HCT116 (cell line): ENCODE measurements at places on chromosomes 7 and 10. TPM values are rescaled to one million over a fixed set of nuclear protein-coding genes. Genes with fewer than 3 reads are reported as not detected.

The COX15 gene
- 79.6 TPM for total RNA-seq

The CLDN15 gene
- total RNA-seq, result 16.9 TPM

The TFEC gene
- 0.12 TPM for total RNA-seq

The SORBS1 gene
- 3.4 TPM for total RNA-seq

The SLC16A12 gene
- not detected for total RNA-seq

The LMBR1 gene
- total RNA-seq, result 84.0 TPM

The ZSWIM8 gene
- 49.9 TPM for total RNA-seq

The LRIT1 gene
- not detected for total RNA-seq

The CYP26C1 gene
- total RNA-seq, result 0.07 TPM

The ABCB4 gene
- not detected for total RNA-seq

The KLLN gene
- 1.4 TPM for total RNA-seq

The TAF6 gene
- 67.4 TPM for total RNA-seq

The VPS37D gene
- 9.5 TPM for total RNA-seq

The ZSCAN25 gene
- total RNA-seq, result 14.0 TPM

The LOXL4 gene
- total RNA-seq, result 1.3 TPM

The DIP2C gene
- total RNA-seq, result 15.4 TPM

The ZNF800 gene
- 30.9 TPM for total RNA-seq

The SLC39A12 gene
- not detected for total RNA-seq

The ZNF727 gene
- not detected for total RNA-seq

The TIMM23 gene
- 70.1 TPM for total RNA-seq

The ENO4 gene
- 0.22 TPM for total RNA-seq

The SKIDA1 gene
- total RNA-seq, result 0.34 TPM
